ENCODE measurements at places on chromosomes 1 and 21.

DNA sequence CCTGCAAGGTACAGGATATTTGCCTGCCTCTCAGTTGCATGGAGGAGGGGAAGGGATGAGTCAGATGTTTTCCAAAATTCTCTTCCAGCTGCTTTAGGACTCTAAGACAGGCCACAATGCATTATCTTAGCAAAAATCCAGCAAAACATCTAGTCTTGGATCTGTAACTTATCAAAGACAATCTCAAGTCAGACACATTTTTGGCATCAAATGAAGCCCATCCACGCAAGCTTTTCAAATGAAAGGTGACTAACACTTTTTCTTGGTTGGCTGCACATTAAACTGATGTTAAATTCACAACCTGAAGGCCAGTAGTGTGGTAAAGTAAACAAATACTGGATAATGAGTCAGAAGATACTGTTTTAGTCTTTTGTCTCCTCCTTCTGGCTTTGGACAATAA is 21.3 kb downstream of the FAM78B start:
- no peak for DNase-seq

DNA sequence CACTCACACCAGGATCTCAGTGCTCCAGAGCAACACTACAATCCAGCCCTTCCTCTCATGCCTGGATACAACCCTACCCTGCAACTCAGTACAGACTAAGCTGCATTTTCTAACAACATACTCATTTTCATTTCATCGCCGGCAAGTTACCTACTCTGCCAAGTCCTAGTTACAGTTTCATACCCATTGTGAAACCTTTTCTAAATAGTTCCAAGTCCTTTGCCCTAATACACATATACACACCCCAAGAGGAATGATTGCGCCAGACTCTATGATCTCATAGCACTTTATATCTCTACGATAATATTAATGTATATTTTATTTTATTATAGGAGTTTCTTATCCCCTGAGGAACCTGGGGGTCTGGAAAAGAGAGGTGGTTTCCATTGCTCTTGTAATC is 122.4 kb downstream of the LMX1A start:
- DNase-seq = no peak

DNA sequence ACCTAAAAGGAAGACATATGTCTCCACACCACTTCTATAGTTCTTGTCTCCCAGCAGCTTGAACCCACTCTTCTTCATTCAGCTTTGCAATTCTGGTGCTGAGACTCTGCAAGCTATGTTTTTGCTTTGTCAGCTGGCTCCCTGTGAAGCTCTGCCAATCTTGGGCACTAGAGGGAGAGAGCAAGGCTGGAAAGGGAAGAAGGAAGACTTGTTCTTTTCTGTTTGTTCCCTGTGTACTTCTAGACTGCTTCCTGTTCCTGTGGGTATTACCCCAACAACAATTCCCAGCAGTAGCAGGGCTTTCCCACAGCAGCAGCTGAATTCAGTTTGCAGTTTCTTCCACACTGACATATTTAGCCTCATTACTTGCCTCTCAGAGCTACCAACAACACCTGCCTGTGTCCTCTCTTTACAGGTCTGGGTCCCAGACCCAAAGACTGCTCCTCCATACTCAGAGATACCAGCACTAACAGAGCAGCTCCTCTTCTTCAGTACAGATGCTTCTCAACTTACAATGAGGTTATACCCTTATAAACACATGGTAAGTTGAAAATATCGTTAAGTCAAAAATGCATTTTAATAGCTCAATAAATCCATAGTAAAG is 275.2 kb upstream of the NEGR1 start:
- DNase-seq = no peak

- no peak for DNase-seq
These were observed 85.9 kb upstream of the SIM2 start for GRCh38 chr21:36613059-36613458.

- no peak for DNase-seq
These were observed 206.3 kb downstream of the FOXD2 start for GRCh38 chr1:47644212-47644573.

- DNase-seq = no peak
These were observed 103.8 kb upstream of the CASZ1 start for GRCh38 chr1:10900251-10900651.

GRCh38 chr1:201535046-201535918 is 3.6 kb upstream of the NAV1 start:
- no peak for DNase-seq

DNA sequence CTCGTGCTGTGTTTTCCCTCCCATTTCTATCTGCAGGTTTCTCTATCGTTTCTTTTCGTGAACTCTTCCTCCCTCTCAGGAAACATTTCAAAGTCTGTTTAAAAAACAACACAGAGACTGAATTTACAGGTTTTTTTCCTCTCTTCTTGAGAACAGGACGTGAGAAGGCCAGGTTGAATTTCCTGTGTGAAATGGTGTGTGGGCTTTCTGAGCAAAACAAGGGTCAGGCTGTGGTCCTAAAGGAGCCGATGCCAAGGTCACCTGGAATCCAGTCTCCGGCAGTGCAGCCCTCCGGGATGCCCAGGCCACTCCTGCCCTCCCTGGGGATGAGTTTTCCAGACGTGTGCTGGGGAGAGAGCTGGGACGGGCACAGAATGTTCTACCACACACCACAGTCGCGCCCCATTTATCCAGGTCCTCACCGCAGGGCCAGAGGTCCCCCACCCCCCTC is 62.7 kb upstream of the RUNX3 start:
- no peak for DNase-seq

DNA sequence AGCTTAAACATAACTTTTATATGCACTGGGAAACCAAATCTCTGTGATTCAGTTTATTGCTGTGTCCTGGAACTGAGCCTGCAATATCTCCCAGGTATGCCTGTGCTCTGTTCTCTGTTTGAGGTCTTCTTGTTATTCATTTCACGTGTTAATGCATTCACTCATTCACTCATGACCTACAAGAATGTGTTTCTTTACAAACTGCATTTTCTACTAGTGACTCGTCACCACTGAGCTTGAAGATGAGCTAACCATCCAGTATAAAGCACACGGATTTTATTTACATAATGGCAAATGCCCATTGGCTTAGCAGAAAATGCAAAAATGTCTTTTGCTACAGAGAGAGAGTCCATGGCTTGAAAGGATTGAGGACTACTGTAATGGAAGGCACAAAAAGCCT is 75.0 kb upstream of the DUSP10 start:
- DNase-seq = no peak

DNA sequence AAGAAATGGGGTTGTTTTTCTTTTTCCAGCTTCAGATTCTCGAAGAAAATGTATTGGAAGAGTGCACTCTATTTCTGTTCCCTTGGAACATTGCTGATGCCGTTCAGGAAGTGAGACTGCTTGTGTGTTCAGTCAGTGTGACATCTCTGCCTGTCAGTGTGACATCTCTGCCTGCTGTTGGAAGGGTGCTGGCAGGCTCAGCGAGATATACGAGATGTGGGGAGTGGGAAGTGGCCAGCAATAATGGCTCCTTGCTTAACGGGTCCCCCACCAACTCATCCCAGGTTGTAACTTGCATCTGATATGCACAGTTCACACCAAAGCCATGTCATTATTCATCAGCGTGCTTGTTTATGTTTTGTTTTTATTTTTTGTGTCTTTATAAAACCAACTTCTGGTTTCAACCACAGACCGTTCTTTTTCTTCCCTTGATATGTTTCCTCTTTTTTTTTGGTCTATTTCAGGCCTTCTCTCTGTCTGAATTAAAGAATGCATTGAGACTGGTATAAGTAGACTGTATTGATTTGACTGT is 145.4 kb downstream of the GALNT2 start:
- no peak for DNase-seq

All from erythroblast (primary cell).